PC-9 (cell line): ENCODE measurements at places on chromosomes 5 and 9.
A peak's percentile ranks its signal among the peaks of the same experiment; 100 is the strongest.

DNA sequence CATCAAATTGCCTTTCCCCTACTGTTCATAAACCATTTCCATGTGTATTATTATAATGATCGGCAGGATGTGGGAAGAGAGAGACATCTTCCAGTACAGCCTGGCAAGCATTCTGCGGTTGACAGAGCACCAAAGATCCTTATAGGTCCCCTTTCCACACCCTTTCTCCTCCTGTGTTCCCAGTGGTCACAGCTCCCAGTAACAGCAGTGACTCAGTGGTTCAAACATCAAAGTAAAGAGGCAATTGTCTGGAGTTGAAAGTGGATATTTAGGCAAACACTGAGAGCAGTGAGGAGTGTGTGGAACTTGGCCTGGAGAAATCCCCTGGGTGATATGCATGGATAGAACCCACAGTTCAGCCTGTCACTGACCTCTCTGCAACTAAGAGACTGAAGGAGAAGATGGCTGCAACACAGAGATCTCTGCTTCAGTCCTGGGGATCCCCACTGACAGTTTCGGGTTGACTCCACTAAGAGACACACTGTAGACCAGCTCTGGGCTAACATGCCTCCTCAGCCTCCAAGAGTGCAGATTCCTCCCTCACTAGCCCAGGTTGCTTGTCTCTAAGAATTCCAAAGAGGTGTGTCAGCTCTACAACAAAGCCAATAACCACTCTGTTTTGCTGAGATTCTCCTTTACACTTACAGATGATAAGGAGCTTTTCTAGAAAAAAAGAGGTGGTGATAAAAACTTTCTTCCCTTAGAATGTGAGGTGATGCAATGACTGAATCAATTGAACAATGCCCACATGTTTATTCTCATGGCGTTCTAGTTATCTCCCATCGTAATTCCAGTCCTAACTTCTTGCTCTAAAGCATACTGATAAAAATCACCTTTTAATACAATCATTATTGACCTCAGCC, 94.4 kb upstream of the IL6ST start:
- DNase-seq: peak; percentile 82

- no peak for DNase-seq
These were observed 156.5 kb upstream of the EGFLAM start for GRCh38 chr5:38101897-38102296.

- no peak for DNase-seq
These were observed 220.7 kb downstream of the CACNA1B start for GRCh38 chr9:138098116-138098907.

GRCh38 chr9:84669288-84670137, at the start of gene NTRK2:
TSS of gene NTRK2 (plus strand) at chr9:84669729. CDS start at chr9:84670749, 1,020 bp downstream.
- no peak for DNase-seq

- DNase-seq: peak; percentile 66
These were observed 204.4 kb upstream of the IER5L start for GRCh38 chr9:129382281-129383018.
